Right cardiac atrium (tissue), 5 donors: ENCODE measurements at places on chromosomes 2 and 18. TPM values are rescaled to one million over a fixed set of nuclear protein-coding genes. Genes with fewer than 3 reads are reported as not detected.
A peak's percentile ranks its signal among the peaks of the same experiment; 100 is the strongest.

SERPINB10 gene
- not detected for polyA plus RNA-seq

LYG2 gene
- not detected for polyA plus RNA-seq

STK36 gene
- 8.8 TPM for polyA plus RNA-seq

- peak; percentile 85 for DNase-seq
Measured at GRCh38 chr2:99697811-99698568, 208.2 kb upstream of the REV1 start.

- no peak for DNase-seq
Measured at GRCh38 chr2:225030203-225030602, 12.1 kb downstream of the DOCK10 start.

- DNase-seq, result no peak
Measured at GRCh38 chr2:3396920-3397559, 17.5 kb downstream of the TRAPPC12 start.

DNA sequence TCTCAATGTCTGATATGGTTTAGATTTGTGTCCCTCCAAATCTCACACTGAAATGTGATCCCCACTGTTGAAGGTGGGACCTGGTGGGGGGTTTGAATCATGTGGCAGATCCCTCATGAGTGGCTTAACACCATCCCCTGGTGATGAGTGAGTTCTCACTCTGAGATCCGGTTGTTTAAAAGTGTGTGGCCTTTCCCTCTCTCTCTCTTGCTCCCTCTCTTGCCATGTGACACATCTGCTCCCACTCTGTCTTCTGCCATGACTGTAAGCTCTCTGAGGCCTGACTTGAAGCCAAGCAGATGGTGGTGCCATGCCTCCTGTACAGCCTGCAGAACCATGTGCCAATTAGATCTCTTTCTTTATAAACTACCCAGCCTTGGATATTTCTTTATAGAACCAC lies 108.8 kb downstream of the RBMS1 start:
- DNase-seq, result no peak

- no peak for DNase-seq
Measured at GRCh38 chr2:55961318-55961911, 37.8 kb upstream of the EFEMP1 start.

- DNase-seq, result no peak
Measured at GRCh38 chr2:237943395-237944094, 23.3 kb upstream of the UBE2F start.

DNA sequence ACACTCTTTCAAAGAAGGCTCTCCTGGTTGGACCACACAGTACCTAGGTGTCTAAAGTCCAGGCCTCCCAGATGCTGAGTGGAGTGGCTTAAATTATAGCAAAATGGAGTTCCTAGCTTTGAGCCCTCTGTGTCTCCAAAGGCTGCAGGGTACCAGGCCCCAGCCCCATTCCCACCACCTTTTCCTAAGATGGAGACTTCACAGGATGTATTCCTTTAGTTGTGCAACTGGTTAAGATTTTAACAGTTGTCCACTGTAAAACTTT lies 4.9 kb downstream of the SMAD7 start:
- no peak for DNase-seq

DNA sequence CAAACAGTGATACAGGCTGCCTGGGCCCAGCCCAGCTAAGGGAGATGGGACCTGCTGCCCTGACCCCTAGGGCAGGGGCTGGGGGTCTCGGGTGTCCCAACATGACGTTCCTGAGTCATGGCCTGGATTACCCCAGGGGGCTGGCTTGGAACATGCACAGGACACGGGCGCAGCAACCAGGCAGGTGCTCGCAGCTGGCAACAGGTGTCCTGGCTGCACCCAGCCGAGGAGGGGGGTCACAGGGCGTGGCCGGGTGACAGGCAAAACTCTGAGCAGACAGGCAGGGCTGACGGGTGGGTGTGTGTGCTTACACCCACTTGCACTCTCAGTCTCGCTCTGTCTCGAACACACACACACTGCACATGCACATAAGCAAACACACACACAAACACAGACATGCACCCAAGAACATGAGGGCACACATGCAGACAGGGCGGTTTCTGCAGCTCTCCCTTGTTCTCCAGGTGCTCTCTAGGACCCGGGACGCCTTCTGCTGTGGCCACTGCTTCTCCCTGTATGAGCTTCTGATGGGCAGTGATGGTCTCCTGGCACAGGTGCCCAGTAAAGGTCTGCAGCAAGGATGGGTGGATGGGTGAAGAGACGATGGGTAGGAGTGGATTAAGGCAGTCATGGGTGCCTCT lies 33.7 kb upstream of the TAF1B start:
- DNase-seq, result peak; percentile 51
